H7 (cell line): ENCODE measurements at places on chromosomes 2 and 18.
A peak's percentile ranks its signal among the peaks of the same experiment; 100 is the strongest.

DNA sequence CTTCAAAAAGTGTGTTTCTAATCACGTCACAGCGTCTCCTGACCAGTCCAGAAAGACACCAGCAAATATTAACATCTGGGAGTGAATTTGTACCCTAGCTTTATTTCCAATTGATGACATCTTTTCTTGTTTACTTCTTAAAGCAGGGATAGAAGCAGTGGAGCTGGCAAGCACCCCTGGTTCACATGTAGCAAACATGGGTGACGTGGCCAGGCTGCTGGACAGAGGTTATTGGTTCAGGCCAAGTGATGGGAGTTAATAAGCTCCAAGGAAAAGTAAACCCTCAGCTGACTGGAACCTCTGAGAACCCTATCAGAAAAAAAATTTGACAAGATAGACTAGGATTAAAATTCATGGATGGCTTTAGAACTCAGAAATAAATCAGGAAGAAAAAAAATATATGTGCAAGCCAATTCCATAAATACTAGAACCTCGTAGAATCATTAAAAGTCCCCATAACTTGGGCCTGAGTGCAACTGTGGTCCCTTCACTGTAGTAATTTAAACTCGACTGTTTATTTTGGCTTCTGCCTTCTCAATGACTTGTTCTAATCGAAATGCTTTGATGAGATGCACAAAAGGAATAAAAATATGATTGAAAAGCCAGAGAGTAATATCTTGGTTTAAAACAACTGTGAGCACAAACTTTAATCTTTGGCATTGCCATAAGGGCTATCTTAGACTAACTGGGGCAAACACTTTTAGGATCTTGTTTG lies 121.5 kb upstream of the CTAGE1 start:
- no peak for DNase-seq

- no peak for DNase-seq
Measured at GRCh38 chr18:77069931-77070330, 62.7 kb downstream of the MBP start.

- DNase-seq = no peak
Measured at GRCh38 chr2:2662037-2662846, 331.2 kb upstream of the MYT1L start.

GRCh38 chr2:241507430-241508239 lies 749 bp downstream of the STK25 start:
- peak; percentile 82 for DNase-seq

- DNase-seq = no peak
Measured at GRCh38 chr2:12856934-12857601, 140.3 kb downstream of the TRIB2 start.

DNA sequence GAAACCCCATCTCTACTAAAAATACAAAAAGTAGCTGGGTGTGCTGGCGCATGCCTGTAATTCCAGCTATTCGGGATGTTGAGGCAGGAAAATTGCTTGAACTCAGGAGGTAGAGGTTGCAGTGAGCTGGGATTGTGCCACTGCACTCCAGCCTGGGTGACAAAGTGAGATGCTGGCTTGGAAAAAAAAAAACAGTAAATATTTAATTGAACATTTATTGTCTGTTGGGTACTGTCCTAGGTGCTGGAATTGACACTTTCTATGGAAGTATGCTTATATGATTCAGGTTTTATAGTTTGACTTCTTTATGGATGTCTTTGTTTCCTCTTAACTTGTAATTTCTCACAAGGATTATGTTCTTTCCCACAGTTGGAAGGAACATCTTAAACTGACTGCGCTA lies 633.1 kb upstream of the SETBP1 start:
- no peak for DNase-seq

- DNase-seq = no peak
Measured at GRCh38 chr18:50038448-50038847, 156.5 kb downstream of the MYO5B start.

- DNase-seq = no peak
Measured at GRCh38 chr18:75405351-75405750, 22.2 kb downstream of the SMIM21 start.

DNA sequence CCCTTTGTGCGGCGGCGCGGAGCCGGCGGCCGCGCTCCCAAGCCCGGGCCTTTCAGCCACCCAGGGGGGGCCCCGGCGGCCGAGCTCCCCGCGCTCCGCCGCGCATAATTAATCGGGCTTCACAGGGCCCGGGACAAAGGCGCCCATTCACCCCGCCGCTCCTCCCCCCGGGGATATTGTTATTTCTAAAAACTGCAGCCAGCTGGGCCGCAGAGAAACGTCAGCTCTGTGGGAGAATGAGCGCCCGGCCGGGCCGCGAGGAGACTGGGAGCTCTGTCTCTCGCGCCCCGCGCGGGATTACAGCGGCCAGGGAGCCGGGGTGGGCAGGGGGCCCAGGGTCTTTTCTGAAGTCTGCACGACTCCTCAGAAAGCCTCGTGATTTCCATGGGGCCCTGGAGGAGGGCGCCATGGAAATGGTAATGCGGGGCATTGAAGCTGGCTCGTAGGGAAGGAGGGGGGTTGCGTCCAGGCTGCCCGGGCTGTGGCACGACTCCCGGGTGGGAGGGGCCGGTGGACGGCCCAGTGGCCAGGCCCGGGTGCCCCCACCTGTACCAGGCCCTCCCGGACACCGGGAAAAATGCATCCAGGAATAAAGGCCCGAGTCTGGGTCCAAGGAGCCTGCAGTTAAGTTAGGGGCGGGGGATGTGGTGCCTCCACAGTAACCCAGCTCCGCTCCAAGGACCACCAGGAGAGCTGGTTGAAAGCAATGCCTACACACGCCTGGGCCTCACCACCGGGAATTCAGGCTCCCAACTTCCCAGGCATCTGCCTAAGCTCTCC lies 125.3 kb downstream of the ZFP36L2 start:
- peak; percentile 96 for DNase-seq

DNA sequence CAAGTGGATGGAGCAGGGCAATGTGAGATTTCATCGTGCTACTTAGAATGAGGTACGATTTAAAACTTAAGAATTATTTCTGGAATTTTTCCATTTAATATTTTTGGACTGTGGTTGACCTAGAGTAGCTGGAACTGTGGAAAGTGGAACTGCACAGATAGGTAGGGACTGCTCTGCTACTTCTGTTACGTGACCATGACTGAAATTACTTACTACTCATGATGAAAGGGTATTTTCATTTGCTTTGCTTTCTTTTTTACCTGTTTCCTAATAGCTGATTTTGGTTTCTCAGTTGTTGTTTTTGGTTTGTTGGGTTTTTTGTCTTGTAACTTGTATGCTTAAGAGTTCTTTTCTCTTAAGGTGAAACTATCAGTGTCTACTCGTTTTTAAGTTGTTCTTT lies 11.4 kb downstream of the UBE2E3 start:
- DNase-seq = no peak

- no peak for DNase-seq
Measured at GRCh38 chr18:71809711-71810110, 734.4 kb downstream of the CBLN2 start.

DNA sequence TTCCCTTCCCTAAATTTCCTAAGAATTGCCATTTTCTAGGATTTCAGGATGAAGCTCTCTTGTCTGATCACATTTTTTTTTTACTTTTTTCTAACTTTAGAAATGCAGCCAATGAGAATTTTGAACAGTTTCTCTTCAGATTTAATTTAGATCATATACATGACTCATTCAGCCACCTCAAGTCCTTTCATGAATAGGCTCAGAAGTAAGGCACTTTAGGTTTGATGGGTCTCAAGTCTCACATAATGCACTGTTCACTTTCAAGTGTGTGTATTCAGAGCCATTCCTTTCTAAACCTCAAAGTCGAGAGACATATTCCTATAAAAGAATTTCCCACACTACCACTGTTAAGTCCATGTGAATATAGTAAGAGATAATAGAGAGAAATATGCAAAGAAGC lies 614.1 kb upstream of the VRK2 start:
- DNase-seq = no peak

- no peak for DNase-seq
Measured at GRCh38 chr2:33620-34019, 12.7 kb downstream of the FAM110C start.

DNA sequence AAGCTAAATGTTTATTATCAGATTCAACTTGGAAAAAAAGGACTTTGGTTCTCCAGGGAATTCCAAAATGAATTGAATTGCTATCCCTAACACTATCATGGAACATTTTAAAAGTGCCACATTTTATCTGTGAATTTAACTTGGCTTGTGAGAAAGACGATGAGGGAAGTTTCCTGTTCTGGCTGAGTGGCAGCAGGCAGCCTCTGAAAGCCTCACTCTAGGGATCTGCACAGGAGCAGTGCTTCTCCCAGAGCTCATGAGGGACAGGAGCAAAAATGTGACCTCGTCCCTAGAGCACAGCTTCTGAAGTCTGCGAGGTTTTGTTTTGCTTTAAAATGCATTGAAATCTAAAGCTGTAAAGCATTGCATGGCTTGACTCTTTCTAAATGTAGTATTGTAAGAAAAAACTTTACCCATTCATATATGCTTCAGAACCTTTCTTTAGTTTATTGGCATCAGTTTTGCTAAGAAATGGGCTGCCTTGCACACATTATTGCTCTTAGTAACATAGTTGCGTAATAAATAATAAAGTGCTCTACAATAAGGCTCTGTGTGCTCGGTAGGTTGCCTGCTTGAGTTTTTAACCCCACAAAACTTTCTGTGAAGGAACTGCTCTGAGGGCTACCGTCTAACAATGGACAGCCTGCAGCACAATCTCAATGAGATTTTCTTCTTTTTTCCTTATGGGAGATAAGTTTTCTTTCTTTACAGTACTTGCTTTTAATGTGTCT lies 136.2 kb upstream of the CDCA7 start:
- DNase-seq = peak; percentile 49

GRCh38 chr2:34729845-34730244 lies 1130.7 kb upstream of the FAM98A start:
- DNase-seq = no peak

DNA sequence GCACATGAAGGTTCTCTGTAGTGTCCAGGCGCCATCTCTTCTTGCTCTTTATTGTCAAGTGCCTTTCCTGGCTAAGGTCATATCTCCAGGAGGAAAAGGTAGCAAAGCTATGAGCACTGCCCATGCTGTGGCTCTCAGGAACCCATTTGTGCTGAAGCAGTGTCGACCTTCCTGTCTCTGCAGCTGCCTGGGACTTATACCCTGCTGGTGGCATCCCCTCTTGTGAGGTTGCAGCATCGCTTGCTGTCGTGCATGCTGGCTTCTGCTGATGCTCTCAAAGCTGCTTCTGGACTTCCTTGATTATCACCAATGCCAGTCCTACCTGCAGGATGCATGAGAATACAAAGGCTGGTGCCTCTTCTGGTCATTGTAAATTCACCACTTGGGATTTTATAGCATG lies 22.1 kb upstream of the PTPN2 start:
- DNase-seq = no peak

- no peak for DNase-seq
Measured at GRCh38 chr18:9867071-9867594, 18.6 kb upstream of the TXNDC2 start.

DNA sequence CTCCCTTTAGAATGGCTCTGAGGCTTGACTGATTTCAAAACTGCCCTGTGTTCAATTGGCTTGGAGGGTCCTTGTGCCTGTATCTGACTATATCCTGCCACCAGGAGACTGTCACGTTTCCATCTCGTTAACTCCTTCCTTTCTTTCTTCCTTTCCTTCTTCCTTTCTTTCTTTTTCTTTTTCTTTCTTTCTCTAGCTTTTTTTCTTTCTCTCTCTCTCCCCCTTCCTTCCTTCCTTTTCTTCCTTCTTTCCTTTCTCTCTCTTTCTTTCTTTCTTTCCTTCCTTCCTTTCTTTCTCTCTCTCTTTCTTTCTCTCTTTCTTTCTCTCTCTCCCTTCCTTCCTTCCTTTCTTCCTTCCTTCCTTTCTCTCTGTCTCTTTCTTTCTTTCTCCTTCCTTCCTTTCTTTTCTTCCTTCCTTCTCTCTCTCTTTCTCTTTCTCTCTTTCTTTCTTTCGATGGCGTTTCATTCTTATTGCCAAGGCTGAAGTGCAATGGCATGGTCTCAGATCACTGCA lies 38.1 kb upstream of the EML6 start:
- DNase-seq = no peak

GRCh38 chr2:191114403-191114886 lies 36.3 kb downstream of the STAT4 start:
- DNase-seq = no peak

DNA sequence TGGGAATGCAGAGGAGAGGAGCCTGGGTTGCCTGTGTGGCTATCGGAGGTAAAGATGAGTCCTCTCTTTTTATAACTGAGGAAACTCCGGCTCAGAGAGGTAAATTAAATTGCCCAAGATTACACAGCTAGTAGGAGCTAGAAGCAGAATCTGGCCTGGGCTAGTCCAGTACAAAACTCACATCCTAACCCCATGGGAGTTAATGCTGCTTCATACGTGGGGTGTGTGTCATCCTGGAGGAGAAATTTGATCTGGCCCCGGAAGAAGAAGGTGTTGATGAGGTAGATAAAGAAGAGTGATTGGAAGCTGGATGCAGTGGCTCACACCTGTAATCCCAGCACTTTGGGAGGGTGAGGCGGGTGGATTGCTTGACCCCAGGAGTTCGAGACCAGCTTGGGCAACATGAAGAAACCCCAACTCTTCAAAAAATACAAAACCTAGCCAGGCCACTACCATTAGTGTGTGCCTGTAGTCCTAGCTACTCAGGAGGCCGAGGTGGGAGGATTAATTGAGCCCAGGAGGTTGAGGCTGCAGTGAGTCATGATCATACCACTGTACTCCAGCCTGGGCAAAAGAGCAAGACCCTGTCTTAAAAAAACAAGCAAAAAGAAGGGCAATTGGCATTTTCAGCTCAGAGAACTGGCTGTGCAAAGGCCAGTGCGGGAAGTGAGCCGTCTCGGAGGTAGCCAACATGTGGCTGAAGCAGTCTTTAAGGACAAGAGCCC lies 33.7 kb downstream of the CTIF start:
- DNase-seq = no peak

DNA sequence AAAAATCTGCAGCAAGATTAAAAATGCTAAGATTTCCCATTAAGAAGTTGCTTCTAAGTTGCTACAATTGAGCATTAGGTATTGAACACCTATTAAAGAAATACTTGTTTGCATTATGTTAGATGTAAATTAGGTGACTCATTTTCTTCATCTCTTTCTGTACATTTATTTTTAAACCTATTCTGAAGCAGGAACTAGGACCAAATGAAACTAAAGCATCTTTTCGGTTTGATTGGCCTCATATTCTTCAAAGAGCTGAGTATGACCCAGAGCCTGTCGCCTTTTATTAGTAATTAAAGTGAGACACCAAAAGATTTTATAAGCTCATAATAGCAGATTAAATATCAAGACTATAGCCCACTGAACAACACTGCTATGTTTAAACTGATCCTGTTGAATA lies 83.4 kb upstream of the ZEB2 start:
- DNase-seq = no peak

DNA sequence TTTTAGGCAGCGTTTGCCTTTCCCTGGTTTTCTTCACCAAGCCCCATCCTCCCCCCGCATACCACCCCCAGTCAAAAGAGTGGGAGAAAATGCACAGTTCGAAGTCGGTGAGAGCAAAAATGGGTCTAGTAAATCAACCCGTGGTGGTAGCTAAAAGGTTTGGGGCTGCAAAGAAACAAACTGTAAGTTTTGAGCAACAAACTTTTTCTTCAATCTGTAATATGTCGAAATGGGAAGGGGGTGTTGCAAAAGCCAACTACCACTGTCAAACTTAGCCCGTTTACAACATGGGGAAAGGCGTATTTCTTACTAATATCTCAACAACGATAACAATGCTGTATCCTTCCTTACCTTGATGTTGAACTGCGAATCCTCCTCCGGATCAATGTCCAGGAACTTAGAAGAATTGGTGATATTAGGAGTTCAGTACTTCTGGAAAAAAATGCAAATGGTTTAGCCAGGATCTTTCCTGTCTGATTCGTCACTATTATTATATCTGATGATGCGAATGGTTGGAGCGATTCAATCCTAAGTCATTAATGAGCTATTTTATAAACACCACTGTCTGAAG lies 2.4 kb upstream of the SATB2 start:
- peak; percentile 43 for DNase-seq

- peak; percentile 40 for DNase-seq
Measured at GRCh38 chr18:63505566-63506335, 29.0 kb downstream of the SERPINB5 start.
